ENCODE measurements at places on chromosomes 1 and 21.

DNA sequence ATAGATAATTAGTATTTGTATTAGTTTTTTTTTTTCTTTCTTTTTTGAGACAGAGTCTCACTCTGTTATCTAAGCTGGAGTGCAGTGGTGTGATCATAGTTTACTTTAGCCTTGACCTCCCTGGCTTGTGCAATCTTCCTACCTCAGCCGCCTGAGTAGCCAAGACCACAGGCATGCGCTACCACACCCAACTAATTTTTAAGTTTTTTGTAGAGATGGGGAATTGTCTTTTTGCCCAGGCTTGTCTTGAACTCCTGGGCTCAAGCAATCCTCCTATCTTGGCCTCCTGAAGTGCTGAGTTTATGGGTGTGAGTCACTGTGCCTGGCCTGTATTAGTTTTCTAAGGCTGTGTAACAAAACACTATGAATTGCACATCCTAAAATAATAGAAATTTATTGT is 58.3 kb downstream of the MSH4 start:
- DNase-seq: no peak

DNA sequence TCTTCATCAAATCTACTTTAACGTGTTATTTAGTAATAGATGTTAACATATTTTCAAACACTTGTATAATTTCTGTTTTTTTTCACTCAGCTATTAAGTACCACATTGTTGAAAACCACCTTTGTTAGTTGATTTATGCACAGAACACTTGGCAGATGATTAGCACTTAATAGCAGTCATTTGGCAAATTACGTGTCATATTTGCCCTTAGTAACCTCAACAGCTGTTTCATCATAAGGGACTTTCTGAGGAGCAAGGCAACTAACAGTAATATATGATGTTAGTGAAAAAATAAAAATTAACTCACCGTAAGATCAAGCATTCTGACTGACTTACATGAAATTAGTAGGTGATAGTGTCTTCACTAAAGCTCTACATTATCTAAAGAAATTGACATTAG is 186.4 kb downstream of the HMCN1 start:
- no peak for DNase-seq

DNA sequence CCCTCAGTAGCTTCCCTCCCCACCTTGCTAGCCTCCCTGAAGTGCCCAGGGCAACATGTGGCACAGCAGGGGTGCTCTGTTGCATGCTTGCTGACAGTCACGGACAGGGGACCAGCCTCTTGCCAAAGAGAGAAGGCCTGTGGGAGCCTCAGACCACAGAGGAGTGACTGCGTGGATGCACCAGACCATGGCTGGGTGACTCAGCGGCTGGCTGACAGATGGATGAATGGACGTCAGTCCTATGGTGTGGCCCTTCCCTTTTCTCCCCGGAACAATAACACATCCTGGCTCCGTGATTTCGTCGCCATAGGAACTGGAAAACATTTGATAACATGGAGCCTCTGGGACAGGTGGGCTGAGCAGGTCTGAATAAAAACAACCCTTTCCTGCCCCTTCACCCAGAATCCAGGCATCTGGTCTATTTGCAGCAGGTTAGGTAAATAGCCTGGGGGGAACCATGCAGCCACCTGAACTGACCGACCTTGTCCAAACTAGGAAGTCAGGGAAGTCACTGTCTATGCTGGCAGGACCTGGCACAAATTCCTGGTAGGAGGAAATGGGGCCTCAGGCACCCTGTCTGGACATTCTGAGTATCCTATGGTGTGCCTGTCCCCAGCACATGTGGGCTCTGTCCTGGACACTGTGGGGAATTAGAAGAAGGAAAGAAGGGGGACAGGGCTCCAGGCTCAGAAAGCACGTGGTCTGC is 53.3 kb downstream of the NENF start:
- no peak for DNase-seq

DNA sequence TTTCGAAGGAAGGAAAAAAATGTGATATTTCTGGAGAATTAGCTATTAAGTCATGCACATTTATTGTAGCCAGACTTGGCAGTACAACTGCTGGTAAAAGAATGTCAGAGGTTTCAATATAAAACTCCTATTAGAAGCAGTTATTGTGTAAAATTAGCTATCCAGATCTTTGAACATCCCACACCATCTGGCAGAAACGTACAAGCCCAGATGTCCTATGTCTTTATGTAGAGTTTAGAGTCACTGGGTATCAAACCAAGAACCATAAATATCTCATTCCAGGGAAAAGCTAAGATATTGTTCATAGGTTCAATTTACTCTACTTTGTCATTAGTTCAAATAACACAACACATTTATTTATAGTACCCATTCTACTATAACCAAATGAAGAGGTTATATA is 31.4 kb downstream of the OLFM3 start:
- DNase-seq: no peak

- no peak for DNase-seq
Observed at GRCh38 chr1:162930532-162930931, 69.6 kb upstream of the CCDC190 start.

Data from D341Med (cell line).